ENCODE measurements at places on chromosomes 16 and 17. TPM values are rescaled to one million over a fixed set of nuclear protein-coding genes. Genes with fewer than 3 reads are reported as not detected.

DNA sequence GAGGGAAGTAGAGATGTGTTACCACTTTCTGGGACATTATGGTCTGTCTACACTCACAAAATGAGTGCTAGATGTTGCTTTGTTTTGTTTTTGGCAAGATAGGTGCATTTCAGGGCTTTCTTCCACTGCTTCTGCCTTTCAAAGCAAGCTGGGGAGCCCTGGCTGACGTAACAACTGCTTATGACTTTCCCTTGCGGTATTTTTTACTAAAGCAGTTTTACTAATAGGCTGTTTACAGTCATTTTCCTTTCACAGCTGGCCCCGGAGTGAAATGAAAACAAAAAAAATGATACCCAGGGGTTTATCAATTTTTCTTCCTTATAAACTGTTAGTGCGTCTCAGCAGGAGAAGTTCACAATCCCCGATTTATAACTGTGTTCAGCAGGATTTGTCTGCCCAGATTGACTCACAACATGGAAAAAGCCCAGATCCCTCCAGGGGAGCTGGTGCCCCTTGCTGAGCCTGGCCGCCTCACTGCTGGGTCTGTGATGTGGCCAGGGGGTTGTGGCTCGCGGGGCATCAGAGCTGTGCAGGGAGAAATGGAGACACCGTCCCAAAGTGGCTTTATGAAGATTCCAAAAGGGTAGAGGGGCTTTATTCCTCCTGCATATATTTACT lies 184.4 kb upstream of the HS3ST3A1 start:
- DNase-seq: no peak

DNA sequence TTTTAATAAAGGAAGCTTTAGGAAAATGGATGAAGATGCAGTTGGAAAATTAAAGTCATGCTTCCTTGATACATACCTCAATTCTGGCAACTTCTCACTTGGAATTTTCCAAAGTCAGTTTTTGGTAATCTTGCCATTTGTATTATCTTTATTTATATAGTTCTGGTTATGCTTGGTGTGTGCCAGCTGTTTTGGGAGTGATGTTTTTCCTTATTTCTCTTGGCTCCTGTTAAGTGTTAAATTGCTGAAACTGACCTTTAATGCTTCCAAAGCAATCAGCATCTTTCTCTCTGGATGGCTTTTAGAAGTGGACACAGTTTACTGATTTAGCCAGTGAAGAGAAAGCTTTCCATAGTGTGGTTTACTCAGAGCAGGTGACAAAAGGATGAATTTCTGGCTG lies 70.1 kb upstream of the HAS3 start:
- no peak for DNase-seq

SDR42E2 gene
- not detected for total RNA-seq

TEX19 gene
- not detected for total RNA-seq
